ENCODE measurements at places on chromosomes 3 and 15. TPM values are rescaled to one million over a fixed set of nuclear protein-coding genes. Genes with fewer than 3 reads are reported as not detected.

FEZF2 gene
- not detected for total RNA-seq

RARB gene
- 10.3 TPM for total RNA-seq

CHL1 gene
- 2.6 TPM for total RNA-seq

CNTN6 gene
- 0.18 TPM for total RNA-seq

SI gene
- not detected for total RNA-seq

OR5H15 gene
- total RNA-seq: not detected

RBP2 gene
- total RNA-seq: not detected

AMIGO3 gene
- not detected for total RNA-seq

SLC4A7 gene
- total RNA-seq: 183 TPM

KNG1 gene
- total RNA-seq: not detected

HACD3 gene
- total RNA-seq: 57.0 TPM

MYLK gene
- 191 TPM for total RNA-seq

MPI gene
- 59.6 TPM for total RNA-seq

ZCWPW2 gene
- total RNA-seq: 0.74 TPM

B2M gene
- total RNA-seq: 1,721 TPM

TNFAIP8L3 gene
- 14.2 TPM for total RNA-seq

CSK gene
- 17.7 TPM for total RNA-seq

GOLGA6L9 gene
- total RNA-seq: 1.4 TPM

ZDHHC19 gene
- not detected for total RNA-seq

SETD2 gene
- total RNA-seq: 22.0 TPM

GHSR gene
- not detected for total RNA-seq

ESYT3 gene
- 0.28 TPM for total RNA-seq

UROC1 gene
- total RNA-seq: not detected

SNTN gene
- total RNA-seq: not detected

UBE3A gene
- total RNA-seq: 49.2 TPM
